ENCODE measurements at places on chromosomes 7 and 10.

DNA sequence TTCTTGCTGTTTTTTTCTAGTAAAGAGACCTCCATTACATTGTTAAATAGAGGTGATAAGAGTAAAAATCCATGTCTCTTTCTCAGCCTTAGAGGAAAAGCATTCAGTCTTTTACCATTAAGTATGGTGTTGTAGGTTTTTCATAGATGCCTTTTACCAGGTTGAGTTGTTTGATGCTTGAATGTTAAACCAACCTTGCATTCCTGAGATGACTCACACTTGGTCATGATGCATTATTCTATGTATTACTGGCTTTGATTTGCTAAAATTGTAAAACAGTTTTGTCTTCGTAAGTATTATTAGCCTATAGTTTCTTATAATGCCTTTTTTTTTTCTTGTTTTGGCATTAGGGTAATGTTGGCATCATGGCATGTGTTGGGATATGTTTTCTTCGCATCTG is 90.0 kb downstream of the ANKRD61 start:
- DNase-seq, result no peak

DNA sequence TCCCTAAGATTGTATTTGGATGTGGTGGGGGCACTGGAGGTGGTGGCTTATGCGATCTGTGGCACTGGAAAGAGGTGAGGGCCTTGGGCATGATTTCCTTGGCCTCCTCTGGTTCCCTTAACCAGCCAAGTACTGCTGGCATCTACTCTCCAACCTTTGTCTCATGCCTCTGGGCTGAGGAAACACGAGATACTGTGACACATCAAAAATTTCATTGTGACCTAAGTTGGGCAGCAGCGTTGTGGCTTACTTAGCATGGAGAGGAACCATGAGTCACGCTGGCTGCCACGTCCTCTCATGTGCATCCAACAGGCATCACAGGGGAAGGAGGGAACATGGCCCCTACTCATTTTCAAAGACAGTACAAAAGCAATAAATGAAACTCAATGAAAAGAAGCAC is 29.7 kb upstream of the GSDME start:
- no peak for DNase-seq

DNA sequence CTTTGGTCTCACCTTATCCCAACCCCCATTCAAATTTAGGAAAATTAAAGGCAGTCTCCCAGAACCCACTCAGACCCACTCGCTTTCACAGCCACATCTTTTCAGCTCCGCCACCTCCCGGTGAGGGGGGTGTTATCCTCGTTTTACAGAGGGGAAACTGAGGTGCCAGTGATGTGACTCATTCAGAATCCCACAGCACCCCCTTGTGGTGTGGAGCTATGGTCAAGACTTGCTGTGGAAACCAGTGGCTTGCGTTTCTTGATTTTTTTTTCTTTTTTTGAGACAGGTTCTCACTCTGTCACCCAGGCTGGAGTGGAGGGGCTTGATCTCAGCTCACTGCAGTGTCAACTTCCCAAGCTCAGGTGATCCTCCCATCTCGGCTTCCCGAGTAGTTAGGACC is 27.6 kb downstream of the SLC35G1 start:
- no peak for DNase-seq

- no peak for DNase-seq
These were observed 19.0 kb upstream of the GALNTL5 start for GRCh38 chr7:151937286-151937685.

- DNase-seq, result no peak
These were observed 103.1 kb downstream of the SEMA3C start for GRCh38 chr7:80815733-80816132.

DNA sequence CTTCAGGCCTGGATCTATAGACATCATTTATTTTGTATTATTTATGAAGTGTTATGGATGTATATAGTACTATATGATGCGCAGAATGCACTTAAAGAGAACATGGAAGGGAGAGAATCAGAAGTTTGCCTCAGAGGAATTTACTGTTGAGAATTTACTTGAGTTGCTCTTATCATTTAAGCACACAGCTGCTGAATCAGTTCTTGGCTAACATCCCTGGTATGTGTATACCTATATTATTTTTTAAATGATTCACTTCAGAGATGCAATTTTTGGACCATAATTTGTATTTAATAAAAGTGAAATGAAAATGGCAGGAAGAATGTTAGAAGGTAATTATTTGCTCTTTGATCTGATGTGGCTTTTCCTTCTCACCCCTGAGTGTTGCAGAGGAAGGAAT is 191.6 kb downstream of the BICC1 start:
- no peak for DNase-seq

GRCh38 chr10:63595072-63595471 is 73.9 kb downstream of the REEP3 start:
- DNase-seq, result no peak

GRCh38 chr7:15967551-15967950 is 281.1 kb upstream of the MEOX2 start:
- DNase-seq, result no peak

GRCh38 chr7:106050746-106051117 is 61.4 kb downstream of the SYPL1 start:
- no peak for DNase-seq

- DNase-seq, result no peak
These were observed 18.3 kb upstream of the LRGUK start for GRCh38 chr7:134108802-134109201.

GRCh38 chr10:114825513-114826253 is 4.1 kb downstream of the FHIP2A start:
- DNase-seq, result no peak

- DNase-seq, result peak; percentile 32
These were observed 5.2 kb downstream of the TAX1BP1 start for GRCh38 chr7:27745064-27745583.

DNA sequence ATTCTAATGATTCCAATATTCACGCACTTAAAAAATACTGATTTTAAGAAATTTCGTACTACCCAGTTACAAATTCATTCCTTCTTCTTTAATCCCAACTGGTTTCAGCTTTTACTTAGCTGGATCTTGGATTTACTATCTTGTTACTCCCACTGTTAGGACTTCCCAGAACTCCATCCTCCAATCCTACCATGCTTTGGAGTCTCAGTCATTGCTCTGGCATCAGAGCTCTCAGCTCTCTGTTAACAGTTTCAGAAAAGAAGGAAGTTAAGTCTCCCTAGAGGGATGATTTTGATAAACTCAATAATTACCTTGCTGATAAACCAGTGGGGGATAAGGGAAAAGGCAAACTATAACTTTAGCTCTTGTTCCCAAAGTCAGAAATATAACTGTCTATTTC is 9.5 kb downstream of the PPA1 start:
- DNase-seq, result no peak

- DNase-seq, result no peak
These were observed 12.6 kb downstream of the FAM200A start for GRCh38 chr7:99539213-99539811.

DNA sequence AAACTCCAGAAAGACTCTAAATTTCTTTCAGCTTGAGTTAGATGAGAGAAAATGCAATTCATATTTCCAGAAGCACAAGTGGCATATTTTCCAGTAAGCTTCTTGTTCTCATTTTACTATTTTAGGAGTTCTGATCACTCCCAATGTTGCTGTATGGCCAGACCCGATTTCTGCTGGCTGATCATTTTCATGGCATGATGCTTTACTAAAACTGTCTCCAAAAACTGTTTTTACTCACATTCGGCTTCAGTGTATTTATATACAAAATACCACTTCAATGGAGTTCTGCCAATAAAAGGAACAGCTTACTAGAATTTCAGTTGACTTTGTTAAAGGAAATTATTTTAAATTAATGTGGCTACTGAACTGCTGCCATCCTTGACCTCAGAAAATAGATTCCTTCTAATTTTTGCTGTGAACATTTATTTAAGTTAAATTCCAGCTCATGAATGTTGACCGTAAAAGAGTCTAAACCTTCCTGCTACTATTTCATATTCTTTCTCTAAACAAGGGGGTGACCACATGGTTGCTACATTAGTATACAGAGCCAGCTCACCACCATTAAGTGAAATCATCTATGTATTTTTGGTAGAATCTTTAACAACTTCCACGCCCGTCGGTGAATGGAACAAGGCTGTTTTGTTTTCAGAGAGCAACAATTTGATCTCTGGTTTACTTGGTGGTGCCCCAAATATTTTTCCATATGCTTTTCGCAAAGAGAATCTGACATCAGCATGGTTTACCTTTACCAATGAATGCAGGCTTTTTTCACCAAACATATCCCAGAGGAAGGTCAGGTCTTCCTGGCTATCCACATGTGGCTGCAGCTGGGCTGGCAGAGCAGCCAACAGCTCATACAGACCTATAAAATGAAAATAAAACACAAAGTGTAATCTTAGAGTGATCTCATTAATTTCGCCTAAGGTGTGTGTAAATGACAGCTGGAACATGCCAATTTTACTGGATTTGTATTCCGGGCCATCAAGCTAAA is 101.2 kb downstream of the MPP7 start:
- no peak for DNase-seq

DNA sequence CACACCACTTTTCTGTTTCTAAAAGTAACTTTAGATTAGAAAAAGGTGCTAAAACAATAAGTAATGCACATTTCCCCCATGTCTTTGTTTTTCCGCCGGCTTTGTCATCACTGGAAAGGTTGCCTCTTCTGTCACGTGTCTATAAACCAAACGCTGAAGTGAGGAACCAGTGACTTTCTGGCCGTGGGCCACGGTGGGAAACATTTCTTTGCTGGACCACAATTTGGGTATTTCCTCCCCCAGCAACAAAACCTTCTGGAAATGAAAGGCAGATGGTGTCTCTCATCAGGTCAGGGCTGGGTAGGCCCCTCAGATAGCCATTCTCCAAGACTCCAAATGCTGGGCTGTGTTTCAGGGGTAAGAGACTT is 174.5 kb downstream of the SH3PXD2A start:
- DNase-seq, result no peak
